ENCODE measurements at places on chromosomes 7 and 10. TPM values are rescaled to one million over a fixed set of nuclear protein-coding genes. Genes with fewer than 3 reads are reported as not detected.

GRCh38 chr7:20305726-20306125 is 25.0 kb upstream of the ITGB8 start:
- DNase-seq, result no peak

- no peak for DNase-seq
Measured at GRCh38 chr7:92251181-92251580, 5.4 kb downstream of the ANKIB1 start.

GRCh38 chr10:70354556-70354955 is 27.9 kb downstream of the LRRC20 start:
- DNase-seq, result no peak

DNA sequence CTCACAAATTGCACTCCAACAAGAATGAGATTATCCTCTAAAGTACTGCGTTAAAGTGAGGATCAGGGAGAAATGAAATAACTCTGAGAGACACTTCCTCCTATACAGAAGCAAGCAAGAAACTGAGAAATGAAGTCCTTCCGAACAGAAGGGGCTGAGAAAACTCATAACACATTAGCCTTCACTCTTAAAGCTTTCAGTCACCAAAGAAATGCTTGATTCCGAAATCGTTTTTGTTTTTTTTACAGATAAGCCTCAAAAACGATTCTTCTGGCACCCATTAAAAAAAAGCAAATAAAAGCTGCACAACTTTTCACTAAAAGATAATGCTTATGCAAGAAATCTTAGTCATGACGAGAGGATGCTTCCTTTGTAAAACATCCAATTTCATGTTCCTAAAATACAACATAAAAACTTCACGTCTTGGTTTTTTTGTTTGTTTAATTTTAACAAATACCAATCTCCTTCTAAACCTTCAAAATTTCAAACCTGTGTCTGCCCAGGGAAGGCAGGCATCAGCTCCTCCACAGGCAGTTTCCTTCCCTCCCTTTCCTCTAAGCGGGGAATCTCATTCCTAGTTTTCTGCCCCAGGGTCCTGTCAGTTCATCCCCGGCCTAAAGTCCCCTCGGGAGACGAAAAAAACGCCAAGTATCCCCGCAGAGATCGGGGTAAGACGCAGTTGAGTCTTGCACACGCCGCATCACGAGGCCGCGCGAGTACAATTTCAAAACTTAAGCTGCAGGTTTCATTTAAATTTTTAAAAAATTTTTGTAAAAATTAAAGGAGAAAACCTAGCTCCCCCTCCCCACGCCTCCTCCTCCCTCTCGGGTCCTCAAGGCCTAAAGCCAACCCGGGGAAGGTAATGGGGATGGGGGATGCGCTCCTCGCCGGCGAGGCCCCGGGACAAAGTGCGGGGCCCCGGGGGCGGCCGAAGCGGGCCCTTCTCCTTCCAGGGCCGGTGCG is 1.1 kb downstream of the BAZ1B start:
- no peak for DNase-seq

DNA sequence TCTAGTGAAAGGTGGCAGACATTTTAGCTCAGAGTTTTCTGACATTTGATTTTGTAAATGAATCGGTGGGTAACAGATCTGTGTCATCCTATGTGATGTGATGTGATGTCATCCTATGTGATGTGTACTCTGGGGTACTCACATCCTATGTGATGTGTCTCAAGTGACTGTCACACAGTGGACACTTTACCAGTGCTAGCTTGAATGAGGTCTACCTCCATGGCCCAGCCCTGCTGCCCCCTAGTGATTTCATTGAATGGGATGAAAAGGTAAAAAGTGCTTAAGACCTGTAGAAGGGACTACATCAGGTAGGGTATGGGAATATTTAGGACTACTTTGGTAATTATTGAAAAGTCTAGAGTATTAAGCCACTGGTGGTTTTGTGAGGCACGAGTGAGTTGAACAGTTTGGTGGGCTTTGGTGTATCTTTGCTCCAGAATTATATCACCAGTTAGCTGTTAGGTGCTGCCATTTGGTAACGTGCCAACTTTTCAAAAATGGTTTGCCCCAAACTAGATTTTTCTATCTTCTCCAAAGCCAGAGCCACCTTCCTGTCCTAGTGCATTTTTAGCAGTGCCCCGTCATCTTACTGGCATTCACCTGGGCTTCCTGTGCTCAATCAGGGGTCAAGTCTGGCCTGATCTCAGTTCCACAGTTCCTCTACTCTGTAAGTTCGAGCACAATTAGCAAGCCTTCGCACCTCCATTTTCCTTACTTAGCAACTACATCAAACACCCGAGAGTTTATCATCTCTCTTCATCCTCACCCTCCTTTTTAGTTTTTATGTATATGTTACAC is 9.7 kb downstream of the EIF4H start:
- no peak for DNase-seq

DNA sequence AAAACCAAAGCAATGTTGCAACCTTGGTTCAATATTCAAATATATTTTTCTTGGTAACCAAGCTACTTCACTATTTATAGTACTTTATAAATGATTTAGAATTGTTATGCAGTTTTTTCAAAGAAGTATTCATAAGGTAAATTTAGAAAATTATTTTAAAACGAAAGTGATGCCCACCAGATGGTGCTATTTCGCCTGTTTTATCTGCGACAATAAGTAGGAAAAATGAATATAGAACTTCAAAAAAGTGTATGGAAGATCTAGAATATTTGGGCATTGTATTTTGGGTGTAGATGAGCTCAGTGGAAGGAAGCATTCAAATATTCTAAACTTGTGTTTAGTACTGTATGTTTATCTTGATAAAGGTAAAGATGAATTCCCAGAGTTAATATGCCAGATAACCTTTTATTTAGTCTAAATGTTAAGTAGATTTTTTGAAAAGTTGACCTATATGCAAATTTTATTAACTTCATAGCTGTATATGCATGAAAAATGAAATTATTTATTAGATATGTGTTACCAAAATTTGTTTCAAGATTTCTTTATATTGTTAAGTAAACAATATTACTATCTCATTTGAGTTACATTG is 93.2 kb downstream of the ADK start:
- no peak for DNase-seq

- DNase-seq, result no peak
Measured at GRCh38 chr10:77604063-77604462, 33.5 kb downstream of the KCNMA1 start.

GRCh38 chr7:128928882-128929788 is 8.6 kb upstream of the IRF5 start:
- no peak for DNase-seq

DNA sequence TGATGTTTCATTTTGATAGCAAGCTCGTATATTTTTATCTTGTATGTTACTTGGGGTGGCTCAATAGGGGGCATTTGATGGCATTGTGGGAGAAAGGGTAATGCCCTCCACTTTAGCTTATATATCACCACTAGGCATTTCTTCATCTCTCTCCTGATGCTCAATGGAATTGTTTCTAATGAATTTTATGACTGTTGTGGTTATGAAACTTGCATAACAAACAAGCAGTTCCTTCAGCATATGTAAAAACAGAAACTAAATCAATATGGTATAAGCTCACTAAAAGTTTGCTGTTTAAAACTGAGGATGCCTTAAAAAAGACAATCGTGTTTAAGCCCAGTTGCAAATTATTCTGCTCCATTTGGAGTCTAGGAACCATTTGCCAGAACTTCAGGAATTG is 75.5 kb downstream of the CDK14 start:
- no peak for DNase-seq

The PSAP gene
- total RNA-seq, result 518 TPM

The TAS2R5 gene
- total RNA-seq, result 1.3 TPM

The SPDYE6 gene
- not detected for total RNA-seq

The CH25H gene
- total RNA-seq, result 0.45 TPM

Data from lower leg skin (tissue), 4 donors.